ENCODE measurements at places on chromosomes 1 and 21.

- no peaks in the 10 kb centered on the region for H3K36me3 ChIP-seq
- H3K4me1 ChIP-seq, result no peaks in the 10 kb centered on the region
- DNase-seq, result peak; percentile 23
- H3K27ac ChIP-seq, result no peak overlapping the region
Observed at GRCh38 chr1:82775406-82776000, 974.8 kb downstream of the ADGRL2 start.

DNA sequence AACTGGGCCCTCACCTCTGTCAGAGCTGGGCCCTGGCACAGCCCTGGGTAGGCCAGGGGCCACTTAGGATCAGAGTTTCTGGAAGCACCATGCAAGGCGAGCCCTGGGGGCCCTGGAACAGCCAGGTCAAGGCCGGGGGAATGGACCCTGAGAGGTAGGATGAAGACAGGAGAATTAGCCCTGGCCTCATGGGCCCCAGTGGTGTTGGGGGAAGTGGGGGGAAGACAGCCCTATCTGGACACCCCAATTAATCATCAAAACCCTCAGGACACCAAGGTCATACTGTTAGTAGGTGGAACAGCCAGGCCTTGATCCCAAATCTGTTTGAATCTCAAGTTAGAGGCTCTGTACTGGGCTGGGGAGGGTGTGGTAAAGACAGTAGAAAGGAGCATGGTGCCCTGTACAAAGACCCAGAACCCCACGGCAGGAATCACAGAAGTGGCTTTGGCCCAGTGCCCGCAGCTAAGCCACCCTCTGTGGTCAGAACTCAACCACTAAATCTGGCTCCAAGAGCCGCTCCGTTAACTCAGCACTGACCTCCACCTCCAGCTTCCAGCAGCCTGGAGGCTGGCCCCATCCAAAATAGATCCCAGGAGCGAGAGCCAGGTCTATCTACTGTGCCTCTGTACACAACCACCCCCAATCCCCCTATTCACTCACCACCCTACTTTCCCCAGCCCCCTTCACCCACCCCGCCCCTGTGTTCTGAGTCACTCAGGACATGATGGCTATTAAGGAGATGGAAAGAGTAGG, 14.0 kb upstream of the TRIM63 start:
- H3K36me3 ChIP-seq, result no peaks in the 10 kb centered on the region
- H3K27me3 ChIP-seq, result peaks cover 28% of the 10 kb centered on the region
- H3K4me1 ChIP-seq, result no peaks in the 10 kb centered on the region

DNA sequence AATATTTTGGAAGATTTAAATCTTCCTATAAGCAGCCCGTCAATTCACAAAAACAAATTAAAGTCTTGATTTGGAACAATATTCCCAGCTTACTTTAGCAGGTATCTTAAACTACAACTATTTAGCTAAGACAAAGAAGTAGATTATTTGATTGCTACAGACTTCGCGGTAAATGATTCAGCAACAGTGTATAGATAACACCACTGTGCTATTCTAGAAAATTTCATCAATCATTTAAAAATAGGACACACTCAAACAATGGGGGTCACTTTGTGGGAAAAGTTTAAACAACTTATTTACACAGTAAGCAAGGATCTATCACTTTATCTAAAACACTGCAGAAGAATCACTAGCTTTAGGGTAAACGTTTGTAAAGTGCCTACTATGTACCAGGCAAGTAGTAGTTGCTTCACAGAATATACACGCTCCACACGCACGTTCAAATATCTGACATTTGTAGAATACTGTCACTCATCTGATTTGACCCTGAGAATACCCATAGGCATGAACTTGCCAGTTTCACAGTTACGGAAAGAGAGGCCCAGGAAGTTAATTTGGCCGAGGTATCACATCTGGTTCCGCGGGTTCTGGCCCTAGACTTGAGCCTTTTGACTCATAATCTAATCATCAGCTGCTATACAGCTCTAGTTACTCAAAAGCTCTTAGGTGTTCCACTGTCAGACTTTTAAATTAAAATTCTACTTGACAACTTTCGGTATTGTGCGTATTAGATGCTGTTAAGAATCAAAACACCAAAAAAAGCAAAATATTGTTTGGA, 876 bp downstream of the DENND2C start:
- peaks cover 15% of the 10 kb centered on the region for H3K27me3 ChIP-seq
- H3K27ac ChIP-seq, result no peak overlapping the region
- H3K36me3 ChIP-seq, result no peaks in the 10 kb centered on the region
- DNase-seq, result no peak
- peak overlapping the region; percentile 91 for H3K4me3 ChIP-seq

- H3K4me1 ChIP-seq, result peaks cover 5% of the 10 kb centered on the region
- no peak overlapping the region for H3K27ac ChIP-seq
- H3K27me3 ChIP-seq, result peaks cover 53% of the 10 kb centered on the region
- no peak overlapping the region for H3K4me3 ChIP-seq
- H3K36me3 ChIP-seq, result no peaks in the 10 kb centered on the region
Observed at GRCh38 chr1:38814984-38815464, 44.5 kb downstream of the RRAGC start.

- H3K4me1 ChIP-seq, result peaks cover 28% of the 10 kb centered on the region
- no peak overlapping the region for H3K4me3 ChIP-seq
- H3K27me3 ChIP-seq, result no peaks in the 10 kb centered on the region
- H3K36me3 ChIP-seq, result peaks cover 37% of the 10 kb centered on the region
- no peak overlapping the region for H3K27ac ChIP-seq
Observed at GRCh38 chr1:13793088-13793730, 93.2 kb downstream of the PRDM2 start.

GRCh38 chr1:240947438-240948224, 335.7 kb upstream of the GREM2 start:
- no peaks in the 10 kb centered on the region for H3K36me3 ChIP-seq
- H3K27ac ChIP-seq, result no peak overlapping the region
- no peaks in the 10 kb centered on the region for H3K27me3 ChIP-seq
- no peak overlapping the region for H3K4me3 ChIP-seq
- no peak for DNase-seq
- peaks cover 4% of the 10 kb centered on the region for H3K4me1 ChIP-seq

DNA sequence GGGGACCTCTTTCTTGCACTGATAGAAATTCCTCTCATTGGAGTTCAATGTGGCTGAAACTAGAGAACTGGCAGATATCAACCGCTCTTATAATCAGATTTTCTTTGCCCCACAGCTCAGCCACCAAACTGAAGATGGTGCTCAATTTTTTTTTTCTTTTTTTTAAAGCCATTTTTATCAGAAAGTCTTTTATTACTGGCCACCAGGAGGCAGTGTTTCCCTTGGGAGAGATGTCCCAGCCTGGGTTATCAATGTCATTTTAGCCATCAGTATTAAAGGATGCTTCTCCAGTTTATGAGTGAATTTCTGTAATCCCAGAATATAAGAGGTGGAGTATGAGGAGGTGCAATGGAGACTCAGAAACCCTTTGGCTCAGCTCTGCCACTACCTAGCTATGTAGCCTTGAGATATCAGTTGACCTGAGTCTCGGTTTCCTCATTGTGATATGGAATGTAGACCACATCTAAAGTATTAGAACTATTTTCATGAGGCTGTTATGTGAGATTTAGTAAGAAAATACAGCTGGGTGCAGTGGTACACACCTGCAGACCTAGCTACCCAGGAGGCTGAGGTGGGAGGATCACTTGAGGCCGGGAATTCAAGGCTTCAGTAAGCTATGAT, 27.6 kb downstream of the CD244 start:
- peaks cover 38% of the 10 kb centered on the region for H3K36me3 ChIP-seq
- peak; percentile 70 for DNase-seq
- no peak overlapping the region for H3K4me3 ChIP-seq
- H3K27me3 ChIP-seq, result no peaks in the 10 kb centered on the region
- peaks cover 76% of the 10 kb centered on the region for H3K4me1 ChIP-seq
- peak overlapping the region; percentile 76 for H3K27ac ChIP-seq

DNA sequence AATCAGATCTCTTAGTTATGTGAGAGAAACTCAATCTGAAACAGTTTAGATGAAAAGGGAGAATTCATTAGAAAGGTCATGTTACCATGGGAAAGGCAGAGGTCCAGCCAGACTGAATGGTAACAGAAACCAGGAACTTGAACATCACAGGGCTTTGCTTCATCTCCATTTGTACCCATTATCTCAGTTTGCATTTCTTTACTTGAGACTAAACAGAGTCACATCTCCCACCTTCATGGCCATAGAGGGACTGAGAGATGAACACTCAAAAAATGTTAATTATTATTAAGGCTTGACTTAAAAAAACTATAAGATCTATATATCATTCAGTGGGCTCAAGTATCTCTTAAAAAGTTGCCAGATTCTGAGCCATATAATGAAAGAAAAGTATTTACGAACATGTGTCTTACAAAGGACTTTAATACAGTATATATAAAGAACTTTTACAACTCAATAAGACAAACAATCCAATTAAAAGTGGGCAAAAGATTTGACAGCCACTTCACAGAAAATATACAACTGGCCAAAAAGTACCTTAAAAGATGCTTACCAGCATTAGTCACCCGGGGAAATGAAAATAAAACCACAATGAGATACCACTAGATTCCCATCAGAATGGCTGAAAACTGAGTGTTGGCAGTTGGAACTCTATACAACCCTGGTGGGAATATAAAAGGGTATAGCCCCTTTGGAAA, 13.2 kb downstream of the KYAT3 start:
- H3K4me3 ChIP-seq, result no peak overlapping the region
- no peak for DNase-seq
- no peak overlapping the region for H3K27ac ChIP-seq
- peaks cover 60% of the 10 kb centered on the region for H3K4me1 ChIP-seq

GRCh38 chr1:101308935-101309333, 72.1 kb downstream of the S1PR1 start:
- peak overlapping the region; percentile 95 for H3K27ac ChIP-seq
- no peaks in the 10 kb centered on the region for H3K36me3 ChIP-seq
- no peaks in the 10 kb centered on the region for H3K27me3 ChIP-seq
- H3K4me1 ChIP-seq, result peaks cover 66% of the 10 kb centered on the region
- DNase-seq, result no peak

DNA sequence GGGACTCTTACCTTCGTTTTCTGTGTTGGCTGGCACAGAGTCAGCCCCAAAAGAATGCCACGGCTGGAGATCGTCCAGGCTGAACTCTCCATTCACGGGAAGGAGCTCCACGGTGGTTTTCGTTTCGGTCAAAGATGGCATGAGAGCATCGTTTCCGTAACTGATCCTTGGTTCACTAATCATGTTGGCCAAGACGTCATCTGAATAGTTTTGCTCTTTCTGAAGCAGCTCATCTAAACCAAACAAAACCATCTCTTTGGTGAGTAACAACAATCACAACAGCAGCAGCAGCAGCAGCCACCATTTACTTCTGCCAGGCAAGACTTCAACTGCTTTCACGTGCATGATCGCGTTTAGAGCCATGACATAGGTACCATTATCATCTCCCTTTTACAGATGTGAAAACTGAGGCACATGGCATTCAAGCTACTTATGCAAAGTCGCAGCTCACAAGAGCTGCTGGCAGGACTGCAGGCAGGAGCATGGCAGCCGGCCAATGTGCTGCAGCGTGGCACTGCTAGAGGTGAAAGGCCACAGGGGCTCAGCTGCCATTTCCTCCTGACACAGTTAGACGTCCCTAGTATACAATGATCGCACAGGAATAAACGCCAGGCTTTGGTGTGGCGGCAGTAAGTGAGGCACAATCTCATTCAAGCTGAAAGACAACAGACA, 177.1 kb downstream of the GABPA start:
- no peak overlapping the region for H3K4me3 ChIP-seq
- no peaks in the 10 kb centered on the region for H3K27me3 ChIP-seq
- H3K4me1 ChIP-seq, result no peaks in the 10 kb centered on the region
- no peak overlapping the region for H3K27ac ChIP-seq
- no peaks in the 10 kb centered on the region for H3K36me3 ChIP-seq

DNA sequence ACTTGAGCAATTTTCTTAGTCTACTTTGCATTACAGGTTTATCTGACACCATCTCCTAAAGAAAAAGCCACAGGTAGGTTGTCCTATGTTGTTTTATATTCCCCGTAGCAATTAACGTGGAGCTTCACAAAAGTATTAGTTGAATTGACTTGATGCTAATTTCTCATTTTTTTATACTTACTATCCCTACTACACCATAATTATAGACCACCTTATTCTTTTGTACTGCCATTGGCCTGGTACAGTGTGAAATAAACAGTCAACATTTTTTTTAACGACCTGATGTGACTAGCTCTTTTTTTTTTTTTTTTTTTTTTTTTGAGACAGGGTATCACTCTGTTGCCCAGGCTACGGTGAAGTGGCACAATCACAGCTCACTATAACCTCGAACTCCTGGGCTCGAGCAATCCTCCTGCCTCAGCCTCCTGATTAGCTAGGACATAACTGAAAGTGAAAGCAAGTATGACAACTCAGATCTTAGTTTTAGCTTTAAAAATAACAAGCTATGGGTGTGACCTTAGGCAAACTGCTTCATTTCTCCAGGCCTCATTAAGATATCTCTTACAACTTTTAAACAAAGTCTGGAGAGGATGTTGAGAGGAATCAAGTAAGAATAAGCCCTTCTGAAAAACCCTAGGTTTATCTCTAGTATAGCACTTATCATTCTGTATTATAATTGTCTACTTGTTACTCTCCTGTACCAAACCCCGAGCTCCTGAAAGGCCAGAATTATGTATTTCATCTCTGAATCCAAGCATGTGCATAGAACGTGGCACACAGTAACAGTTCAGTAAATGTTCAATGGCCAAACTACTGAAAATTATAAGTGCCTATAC, 49.5 kb downstream of the LUZP1 start:
- DNase-seq, result peak; percentile 63
- peaks cover 2% of the 10 kb centered on the region for H3K27me3 ChIP-seq
- peak overlapping the region; percentile 58 for H3K4me3 ChIP-seq

GRCh38 chr1:243488459-243489157, 232.8 kb downstream of the SDCCAG8 start:
- no peak overlapping the region for H3K4me3 ChIP-seq
- H3K27me3 ChIP-seq, result no peaks in the 10 kb centered on the region
- no peaks in the 10 kb centered on the region for H3K36me3 ChIP-seq
- DNase-seq, result no peak
- peaks cover 4% of the 10 kb centered on the region for H3K4me1 ChIP-seq
- H3K27ac ChIP-seq, result no peak overlapping the region

GRCh38 chr1:179814546-179814838, 63.1 kb downstream of the TOR1AIP2 start:
- H3K4me3 ChIP-seq, result peak overlapping the region; percentile 81
- no peak overlapping the region for H3K27ac ChIP-seq
- H3K36me3 ChIP-seq, result no peaks in the 10 kb centered on the region
- peaks cover 4% of the 10 kb centered on the region for H3K27me3 ChIP-seq

- no peak overlapping the region for H3K27ac ChIP-seq
- H3K4me3 ChIP-seq, result no peak overlapping the region
- H3K27me3 ChIP-seq, result peaks cover 30% of the 10 kb centered on the region
- DNase-seq, result no peak
Observed at GRCh38 chr1:25684216-25684965, 67.8 kb downstream of the MAN1C1 start.

- no peak overlapping the region for H3K27ac ChIP-seq
- no peak for DNase-seq
- no peaks in the 10 kb centered on the region for H3K27me3 ChIP-seq
- peaks cover 6% of the 10 kb centered on the region for H3K36me3 ChIP-seq
- no peak overlapping the region for H3K4me3 ChIP-seq
- H3K4me1 ChIP-seq, result no peaks in the 10 kb centered on the region
Observed at GRCh38 chr1:235430991-235431390, 63.8 kb downstream of the TBCE start.
